ENCODE measurements at places on chromosomes 3 and 15.

GRCh38 chr3:94226078-94226477 is 163.2 kb downstream of the NSUN3 start:
- no peak for DNase-seq

DNA sequence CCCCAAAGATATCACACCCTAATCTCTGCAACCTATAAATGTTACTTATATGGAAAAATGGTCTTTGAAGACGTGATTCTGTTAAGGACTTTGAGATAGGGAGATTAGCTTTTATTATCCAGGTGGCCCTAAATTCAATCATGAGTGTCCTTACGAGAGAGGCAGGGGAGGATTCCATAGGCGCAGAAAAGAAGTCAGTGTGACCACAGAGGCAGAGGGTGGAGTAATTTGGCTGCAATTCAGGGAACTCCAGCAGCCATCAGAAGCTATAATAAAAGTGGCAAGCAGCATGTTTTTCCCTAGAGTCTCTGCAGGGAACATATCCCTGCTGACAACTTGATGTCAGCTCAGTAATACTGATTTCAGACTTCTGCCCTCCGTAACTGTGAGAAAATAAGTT is 315.2 kb upstream of the ROBO2 start:
- no peak for DNase-seq

DNA sequence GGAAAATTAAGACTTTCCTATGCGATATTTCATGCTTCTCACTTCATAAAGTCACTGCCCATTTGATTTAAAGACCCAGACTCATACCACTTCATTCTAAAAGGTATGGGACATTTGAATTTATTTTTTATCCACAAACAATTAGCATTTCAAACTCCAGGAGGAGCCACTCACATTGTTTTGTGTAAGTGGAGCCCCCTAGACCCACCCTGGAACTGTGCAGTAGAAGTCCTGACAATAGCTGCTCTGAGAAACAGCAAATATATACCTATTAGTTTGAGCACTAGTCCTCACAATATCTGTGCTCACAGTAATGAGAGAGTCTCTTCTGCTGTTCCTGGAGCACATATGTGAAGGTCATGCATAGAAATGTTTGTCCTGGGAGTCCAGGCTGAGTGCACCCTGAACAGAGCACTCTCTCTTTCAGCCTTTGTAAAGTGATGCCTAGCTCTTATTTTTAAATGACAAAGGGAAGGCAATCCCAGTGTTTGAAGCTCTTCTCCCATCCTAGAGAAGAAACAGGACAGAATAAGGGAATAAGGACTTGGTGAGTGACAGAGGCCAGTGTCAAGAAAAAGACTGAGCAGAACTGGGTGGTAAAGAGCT is 127.5 kb upstream of the STRIT1 start:
- no peak for DNase-seq

DNA sequence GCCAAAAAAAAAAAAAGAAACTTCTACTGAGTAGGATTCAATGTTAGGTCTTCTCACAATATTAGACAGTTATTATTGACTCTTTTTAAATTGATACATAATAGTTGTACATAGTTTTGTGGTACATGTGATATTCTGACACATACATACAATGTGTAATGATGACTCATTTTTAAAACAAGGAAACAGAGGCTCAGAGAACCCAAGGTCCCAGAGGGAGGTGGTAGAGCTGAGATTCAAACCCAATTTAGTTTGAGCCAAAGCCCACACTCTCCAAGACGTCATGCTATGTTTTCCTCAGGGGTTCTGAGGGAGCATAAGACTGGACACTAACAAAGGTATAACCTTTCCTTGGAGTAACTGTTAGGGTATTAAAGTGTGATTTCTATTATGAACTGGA is 40.6 kb downstream of the MYO5C start:
- no peak for DNase-seq

GRCh38 chr3:196531418-196531817 is 16.3 kb upstream of the SMCO1 start:
- DNase-seq: no peak

- DNase-seq: no peak
Measured at GRCh38 chr3:129526121-129526900, 2.1 kb upstream of the RHO start.

DNA sequence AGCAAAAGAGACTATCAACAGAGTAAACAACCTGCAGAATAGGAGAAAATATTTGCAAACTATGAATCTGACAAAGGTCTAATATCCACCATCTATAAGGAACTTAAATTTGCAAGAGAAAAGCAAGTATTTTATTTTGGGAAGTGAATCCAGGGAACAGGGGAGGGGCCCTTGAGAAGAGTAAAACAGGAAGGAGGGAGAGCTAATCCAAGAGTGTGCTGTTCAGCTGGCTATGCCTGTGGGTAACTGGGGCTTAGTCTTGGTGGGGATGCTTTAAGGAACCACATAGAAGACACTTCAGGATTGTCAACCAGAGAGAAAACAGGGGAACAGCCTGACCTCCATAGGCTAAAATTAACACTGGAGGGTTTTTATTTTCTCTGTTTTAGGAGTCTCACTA is 3.9 kb upstream of the HHLA2 start:
- DNase-seq: no peak

DNA sequence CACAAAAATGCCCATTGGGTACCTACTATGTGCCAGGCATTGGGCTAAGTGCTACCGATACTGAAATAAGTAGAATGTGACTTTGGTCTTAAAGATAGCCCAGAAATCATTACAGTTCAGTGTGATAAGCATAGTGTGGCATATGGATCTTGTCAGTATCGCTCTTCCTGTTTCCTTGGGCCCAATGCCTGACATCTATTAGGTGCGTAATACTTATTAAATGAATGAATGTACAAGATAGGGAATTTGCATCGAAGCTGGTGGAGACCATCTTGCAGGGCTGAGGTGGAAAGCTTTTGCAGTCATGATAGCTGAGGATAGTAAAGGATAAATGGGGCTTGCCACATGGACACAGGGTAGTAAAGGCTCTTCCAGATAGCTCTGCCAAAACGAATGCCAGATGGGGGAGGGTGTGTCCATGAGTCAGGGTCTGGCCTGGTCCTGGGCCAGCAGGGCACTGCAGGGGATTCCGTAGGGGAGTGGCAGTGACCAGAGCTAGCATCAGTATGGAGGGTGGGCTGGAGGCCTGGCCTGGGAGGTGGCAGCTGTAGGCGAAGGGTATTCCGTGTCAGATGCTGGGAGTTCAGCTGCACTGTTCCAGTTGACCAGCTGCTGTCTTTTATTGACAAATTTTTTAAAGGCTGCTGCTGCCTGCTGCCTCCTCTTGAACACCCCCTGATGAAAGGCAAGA is 23.5 kb downstream of the TSEN2 start:
- no peak for DNase-seq

DNA sequence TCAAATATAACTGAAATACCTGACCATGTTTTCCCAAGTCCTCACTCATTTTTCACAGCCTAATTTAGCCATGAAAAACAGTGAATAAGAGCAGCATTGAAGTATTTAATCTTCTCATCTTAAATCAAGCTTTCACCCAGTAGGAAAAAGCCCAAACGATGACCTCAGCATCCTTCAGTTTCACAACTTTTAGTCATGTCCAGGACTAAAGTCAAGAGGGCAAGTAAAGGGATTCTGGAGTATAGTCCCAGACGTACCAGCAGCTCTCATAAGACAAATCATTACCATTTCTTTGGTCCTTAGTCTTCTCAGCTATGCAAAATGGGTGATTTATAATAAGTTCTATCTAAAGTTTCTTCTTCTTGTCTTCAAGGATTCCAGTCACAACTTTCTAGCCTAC is 237.3 kb downstream of the IL5RA start:
- DNase-seq: no peak
